Tibial nerve (tissue), 4 donors: ENCODE measurements at places on chromosomes 2 and 18. TPM values are rescaled to one million over a fixed set of nuclear protein-coding genes. Genes with fewer than 3 reads are reported as not detected.

- no peak for DNase-seq
These were observed 14.2 kb upstream of the WIPF1 start for GRCh38 chr2:174611854-174612253.

MERTK gene
- 26.9 TPM for total RNA-seq

GRCh38 chr2:216057688-216058193 is 23.9 kb downstream of the PECR start:
- DNase-seq = no peak

RAB10 gene
- total RNA-seq = 165 TPM

DNA sequence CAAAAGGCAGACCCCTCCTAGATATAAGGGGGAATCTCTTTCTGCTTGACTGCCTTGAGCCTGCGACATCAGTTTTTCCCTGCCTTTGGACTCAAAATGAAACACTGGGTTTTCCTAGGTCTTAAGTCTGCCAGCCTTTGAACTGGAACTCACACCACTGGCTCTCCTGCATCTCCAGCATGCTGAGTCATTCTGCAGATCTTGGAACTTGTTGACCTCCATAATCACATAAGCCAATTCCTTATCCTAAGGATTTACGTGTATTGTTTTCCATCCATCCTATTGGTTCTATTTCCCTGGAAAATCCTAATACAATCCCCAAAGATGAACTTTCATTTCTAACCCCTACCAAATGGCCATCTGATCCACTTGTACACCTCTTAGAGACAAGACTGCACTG is 88.0 kb downstream of the AFF3 start:
- no peak for DNase-seq

- DNase-seq = no peak
These were observed 1073.3 kb upstream of the CDH2 start for GRCh38 chr18:29250259-29250658.

DIS3L2 gene
- 74.9 TPM for total RNA-seq

DNA sequence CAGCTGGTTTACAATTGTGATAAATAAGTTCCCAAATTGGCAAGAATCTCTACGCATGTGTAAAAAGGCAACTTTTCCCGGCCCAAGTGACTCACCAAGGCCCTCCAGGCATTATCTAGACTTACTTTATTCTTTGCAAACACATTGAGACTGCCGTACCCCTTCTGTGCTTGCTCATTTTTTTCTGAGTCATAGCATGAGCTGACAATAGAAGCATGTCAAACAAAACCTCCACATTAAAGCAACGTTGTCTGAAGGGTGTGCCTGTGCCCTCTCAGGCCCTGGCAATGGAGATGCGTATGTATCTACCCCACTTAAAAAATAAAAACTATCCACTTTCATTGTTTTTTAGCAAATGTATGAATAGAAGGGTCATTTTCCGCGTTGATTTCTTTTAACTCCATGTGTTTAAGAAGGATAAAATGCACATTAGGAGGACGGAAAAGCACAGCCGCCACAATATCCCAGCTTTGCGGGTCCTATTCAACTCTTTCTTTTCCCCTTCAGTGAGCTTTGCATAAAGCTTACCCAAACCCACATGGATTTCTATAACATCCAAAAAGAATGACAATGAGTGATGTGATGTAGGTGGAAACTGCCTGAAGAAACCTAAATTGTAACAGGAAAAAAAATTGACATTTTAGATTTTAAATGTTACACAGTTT is 298.2 kb downstream of the CDCA7 start:
- DNase-seq = no peak

- no peak for DNase-seq
These were observed 126.5 kb downstream of the ZNF407 start for GRCh38 chr18:74724186-74724585.

DNA sequence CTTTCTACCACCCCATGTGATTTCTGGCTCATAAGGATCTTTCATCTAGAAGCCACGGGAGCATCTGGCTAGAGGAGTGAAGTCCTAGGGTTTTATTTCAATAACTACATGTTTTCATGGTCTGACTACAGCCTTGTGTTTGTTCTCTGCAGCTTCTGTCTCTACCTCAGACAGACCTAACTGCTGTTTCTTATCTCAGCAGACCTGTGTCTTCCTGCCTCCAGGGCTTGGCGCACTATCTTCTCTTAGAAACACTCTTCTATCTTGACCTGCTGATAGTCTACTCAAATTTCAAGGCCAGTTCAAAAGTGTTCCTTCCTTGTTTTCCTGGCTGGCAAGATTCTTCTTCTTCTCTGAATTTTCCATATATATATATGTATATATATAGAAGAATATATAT is 11.0 kb upstream of the TRIB2 start:
- no peak for DNase-seq

MC5R gene
- not detected for total RNA-seq

DNA sequence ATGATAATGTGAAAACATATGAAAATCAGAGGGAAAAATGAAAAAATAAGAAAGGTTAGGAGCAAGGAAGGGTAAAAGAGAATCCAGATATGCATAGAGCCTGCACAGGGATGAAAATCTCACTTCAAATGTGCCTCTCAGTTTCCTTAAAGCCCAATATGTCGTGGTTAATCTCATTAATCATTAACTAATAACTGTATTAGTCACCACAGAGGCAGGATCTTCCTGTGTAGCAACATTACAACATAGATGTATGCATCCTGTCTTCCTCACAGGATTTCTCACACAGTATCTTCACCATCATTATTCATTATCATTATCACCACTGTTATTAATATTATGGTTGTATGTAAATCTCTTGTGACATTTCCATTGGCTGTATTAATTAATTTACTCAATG is 361.2 kb upstream of the SOX11 start:
- DNase-seq = no peak

DNA sequence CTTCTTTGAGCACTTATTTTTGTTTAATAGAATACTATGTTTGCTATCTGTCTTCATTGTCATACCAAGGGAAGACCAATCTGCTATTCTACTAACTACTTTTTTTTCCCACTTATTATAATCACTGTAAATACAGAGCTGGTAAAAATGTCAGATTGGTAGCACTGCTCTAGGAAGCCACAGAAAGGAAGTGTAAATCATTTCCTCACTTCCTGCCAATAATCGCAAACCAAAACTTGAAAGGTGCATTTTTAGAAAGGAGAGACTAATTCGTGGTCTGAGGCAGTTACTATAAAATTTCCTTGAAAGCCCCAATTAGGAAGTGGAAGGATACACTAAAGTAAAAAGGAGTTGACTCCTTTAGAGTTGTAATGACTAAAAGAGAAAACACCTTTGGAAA is 13.9 kb upstream of the THSD7B start:
- DNase-seq = no peak

DNA sequence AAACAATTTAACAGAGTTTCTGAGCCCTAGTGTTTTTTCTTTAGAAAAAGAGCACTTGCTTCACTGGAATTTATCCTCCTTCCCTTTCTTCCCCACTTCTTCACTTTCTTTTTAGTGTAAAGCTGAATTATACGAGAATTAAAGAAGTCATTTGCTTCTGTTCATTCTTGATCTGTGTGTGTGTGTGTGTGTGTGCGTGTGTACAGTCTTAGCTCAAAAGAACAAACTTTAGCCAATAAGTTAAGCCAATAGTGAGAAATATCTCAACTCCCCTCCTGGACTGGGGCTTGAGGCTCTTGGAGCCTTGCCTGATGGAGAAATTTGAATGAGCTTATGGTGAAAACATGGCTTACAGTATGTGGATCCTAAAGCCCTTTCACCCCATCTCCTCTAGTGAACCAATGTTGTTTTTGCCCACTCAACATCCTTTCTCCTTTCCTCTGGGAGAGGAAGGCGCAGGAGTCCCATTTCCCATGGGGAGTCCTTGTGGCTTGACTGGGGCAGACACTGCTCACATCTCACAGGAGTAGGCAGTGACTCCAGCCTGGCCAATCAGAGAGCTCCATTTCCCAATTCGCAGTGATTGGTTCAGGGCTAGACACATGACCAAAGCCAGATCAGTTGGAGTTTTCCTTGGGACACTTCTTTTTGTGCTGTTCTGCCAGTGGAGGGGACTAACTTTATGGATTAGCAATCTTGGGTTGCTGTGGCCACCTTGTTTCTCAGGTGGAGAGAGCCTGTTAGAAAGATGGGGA is 16.3 kb upstream of the MYO3B start:
- DNase-seq = no peak

CDH2 gene
- total RNA-seq = 7.5 TPM

DNA sequence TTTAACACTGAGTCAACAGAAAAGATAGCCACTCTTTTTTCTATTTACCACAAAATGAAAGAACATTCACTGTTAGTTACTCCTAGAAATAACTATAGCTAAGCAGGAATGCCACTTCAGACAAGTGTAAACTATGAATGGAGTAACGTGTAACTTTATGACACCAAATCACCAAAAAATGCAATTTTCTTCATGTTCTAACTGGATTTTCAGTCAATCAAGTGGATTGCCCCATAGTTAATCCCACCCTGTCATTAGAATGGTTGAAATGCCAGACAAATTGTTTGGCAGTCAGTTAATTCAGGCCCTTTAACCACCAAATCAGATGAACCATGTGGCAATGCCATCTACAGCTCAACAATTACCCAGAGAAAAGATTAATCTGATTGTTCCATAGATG is 9.9 kb downstream of the EPHA4 start:
- DNase-seq = no peak

DNA sequence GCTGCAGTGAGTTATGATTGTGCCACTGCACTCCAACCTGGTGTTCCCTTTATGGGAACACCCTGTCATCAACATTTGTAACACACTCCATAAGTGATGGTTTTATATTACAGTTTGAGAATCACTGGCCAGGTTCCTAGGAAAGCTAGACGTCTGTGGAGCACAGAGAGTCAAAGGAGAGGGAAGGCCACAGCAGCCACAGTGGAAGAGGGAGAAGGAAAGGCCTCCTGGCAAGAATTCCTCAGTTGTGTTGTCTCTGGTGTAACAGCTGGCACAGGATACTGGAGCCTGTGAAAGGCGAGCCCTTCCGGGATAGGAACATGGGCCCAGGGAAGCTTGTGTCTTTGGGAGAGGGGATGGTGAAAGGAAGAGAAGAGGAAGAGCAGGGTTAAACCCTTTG is 360.5 kb upstream of the PIK3C3 start:
- no peak for DNase-seq

DNA sequence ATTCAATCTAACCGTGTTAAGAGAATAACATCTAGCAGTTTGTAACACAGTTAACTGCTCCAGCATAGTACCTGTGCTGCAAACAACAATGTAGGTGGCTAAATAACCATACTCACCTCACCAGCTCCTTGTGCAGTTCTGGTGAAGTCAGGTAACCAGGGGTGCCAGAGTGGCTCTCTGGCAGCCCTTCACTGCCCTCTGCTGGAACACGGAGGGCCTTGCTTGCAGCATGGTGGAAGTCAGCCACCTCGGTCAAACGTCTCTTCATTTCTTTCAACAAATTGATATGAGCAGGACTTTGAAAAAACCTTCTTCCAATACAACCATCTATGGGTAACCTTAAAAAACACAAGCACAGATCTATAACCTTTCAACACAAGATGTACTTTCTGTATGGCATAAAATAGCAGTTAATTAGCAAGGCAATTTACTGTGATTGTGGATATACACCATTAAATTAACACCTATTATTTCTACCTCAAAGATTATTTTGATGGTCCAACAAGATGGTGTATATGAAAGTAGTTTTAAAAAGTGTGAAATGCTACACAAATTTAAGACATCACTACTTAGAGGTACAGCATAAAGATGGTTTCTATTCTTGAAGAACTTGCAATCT is 56.6 kb downstream of the EPG5 start:
- peak; percentile 18 for DNase-seq

GRCh38 chr2:12731701-12732280 is 15.1 kb downstream of the TRIB2 start:
- DNase-seq = no peak

- no peak for DNase-seq
These were observed 70.2 kb downstream of the RND3 start for GRCh38 chr2:150417278-150417677.

TUBB8B gene
- total RNA-seq = not detected

GRCh38 chr2:230868947-230869913 is 4.5 kb downstream of the ITM2C start:
- no peak for DNase-seq

GRCh38 chr18:48263914-48264902 is 145.0 kb downstream of the ZBTB7C start:
- no peak for DNase-seq

GRCh38 chr18:41899535-41899934 is 55.5 kb upstream of the PIK3C3 start:
- DNase-seq = no peak

TMEFF2 gene
- not detected for total RNA-seq

DNA sequence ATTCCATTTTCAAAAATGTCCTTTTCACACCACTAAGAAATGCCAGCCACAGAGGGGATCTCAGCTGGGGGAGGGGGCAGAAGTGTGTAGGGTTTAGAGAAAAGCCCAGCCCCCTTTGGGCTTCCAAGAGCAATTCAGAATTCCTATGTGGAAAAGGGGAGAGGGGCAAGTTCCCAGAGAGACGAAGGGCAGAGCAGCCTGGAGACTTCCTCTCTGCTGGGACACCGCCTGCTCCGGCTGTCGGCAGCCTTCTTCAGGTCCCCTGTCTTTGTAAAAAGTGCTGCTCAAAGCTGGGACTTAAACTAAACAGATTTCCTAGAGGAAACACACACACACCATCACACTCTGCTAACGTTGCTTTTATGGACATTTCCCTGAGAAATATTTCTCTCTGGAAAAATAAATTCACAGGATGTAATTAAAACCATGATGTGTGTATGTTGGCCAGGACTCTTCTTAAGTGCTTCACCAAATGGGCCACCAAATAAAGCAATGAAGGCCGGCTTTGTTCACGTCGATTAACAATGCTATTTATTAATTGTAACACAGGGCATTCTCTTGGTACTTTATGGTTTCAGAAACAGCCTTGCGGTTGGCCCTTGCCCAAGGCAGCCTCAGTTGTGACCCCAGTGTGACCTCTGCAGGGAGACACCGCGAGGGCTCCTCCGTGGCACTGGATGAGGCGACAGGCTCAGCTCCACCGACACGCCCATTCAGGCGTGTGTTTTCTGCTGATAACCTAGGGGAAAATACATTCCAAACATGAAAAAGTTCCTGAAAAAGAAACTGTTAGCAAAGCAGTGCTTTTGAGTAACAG is 5.6 kb upstream of the ASB1 start:
- no peak for DNase-seq

DQX1 gene
- total RNA-seq = not detected

GRHL1 gene
- 2.3 TPM for total RNA-seq

NFE2L2 gene
- 133 TPM for total RNA-seq

MALL gene
- total RNA-seq = 27.5 TPM

DNA sequence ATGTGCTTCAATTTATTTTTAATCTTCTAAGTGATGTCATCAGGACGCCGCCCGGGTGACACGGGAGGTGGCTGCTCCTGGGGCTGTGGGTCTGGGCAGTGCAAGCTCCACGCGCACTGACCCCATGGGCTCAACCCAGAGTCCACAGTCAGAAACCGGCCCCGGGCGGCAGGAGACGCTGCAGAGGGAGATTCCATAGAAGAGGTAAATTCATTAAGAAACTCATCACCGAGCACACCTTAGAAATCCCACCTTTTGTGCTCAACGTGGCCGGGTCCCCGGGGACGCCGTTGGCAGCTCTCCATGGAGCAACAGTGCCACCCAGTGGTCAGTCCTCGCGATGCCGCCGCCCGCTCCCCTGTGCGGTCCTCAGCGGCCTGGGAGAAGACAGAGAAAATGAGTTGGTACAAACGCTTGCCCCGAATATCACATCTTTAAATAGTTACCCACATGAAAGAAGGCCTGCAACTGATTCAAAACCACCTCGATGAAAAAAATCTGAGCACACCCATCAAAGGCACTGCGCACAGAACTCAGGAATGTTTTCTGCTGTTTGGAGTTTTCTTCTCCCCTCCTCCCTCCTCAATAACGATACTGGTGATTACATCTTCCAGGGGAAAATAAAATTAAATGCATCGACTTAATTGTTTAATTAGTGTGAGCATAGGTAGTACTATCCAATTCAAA is 92.6 kb downstream of the CMPK2 start:
- peak; percentile 51 for DNase-seq
